ENCODE measurements at places on chromosomes 2 and 18.
A peak's percentile ranks its signal among the peaks of the same experiment; 100 is the strongest.

- DNase-seq: no peak
These were observed 849 bp upstream of the ITGB6 start for GRCh38 chr2:160200921-160201320.

DNA sequence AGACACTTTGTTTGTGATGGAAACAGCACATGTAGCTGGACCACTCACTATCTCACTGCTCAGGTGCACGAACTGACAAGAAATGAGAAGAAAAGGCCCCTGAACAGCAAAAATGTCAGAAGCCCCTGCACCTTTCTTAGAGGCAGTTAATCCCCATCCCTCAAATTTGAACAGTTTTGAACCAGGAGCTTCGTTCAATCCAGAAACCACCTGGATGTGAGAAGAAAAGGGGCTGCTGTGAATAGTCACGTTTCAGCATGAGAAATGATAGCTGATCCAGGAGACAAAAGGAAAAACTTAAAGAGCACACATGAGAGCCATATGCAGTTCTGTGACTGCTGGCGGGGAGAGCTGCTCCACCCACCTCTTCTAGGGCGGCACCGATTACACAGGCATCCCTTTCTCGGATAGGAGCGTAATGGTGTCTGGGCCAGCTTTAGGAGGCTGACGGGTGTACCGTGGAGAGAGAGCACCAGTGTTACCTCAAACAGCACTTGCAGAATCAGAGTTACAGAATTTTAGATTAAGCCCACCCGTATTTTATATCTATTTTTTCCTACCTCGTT lies 117.0 kb upstream of the EML6 start:
- DNase-seq: peak; percentile 36

DNA sequence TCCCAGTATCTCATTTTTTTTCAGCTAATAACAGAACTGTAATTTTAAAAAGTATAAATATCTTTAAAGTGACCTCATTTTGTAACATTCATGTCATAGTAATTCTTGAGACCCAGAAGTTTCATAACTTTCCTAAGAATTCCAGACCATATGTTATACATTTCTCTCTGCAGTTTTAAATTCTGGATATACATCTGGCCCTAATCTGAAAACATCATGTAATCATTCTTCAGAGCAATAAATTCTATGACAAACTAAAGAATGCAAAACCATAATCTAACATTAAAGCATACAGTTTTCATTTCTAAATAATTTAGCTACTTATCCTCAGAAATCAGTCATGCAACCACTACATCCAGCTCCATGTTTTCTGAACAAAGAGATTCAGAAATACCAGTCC lies 198.3 kb upstream of the SLC35G4 start:
- no peak for DNase-seq

DNA sequence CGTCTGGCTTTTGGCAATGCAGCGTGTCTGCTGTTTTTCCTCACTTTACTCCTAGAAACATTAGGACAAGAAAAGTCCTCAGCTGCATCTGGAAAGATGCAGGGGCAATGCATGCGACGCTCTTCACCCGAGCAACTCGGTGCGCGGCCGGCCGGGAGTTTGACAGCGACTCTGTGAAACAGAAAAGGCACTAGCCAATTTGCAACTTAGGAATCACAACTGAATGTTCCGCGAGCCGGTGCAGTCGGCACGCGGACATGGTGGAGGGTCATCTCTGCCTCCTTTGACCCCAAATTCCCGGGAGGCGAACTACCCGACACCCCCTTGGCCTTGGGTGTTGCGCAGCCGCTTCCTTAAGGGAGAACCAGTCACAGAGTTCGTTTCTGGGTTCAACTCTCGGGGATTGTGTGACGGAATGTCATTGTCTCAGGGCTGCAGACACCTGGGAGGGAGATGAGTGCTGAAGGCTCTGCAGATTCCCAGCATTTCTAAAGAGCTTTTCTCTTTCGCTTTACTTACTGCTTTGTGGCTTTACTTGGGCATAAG lies 9.8 kb downstream of the NR4A2 start:
- no peak for DNase-seq

- no peak for DNase-seq
These were observed 452.6 kb downstream of the CDH2 start for GRCh38 chr18:27724362-27724761.

DNA sequence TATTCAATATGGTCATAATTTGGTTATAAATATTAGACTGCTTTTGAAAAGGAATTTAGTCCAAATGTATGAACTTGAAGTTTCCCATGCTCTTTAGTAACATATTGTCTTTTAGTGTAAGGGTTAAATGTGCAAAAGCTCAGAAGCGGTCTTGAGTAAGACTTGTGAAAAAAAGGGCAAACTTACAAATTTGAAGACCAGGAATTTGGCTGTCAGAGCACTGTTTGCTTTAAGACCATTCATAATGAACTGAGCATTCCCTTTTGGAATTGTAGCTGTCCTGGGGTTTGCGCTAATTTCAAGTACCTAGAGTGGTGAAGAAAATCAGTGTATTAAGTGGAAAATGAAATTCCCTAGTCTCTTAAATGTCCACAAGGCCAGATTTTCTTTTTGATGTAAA lies 6.9 kb upstream of the ZEB2 start:
- no peak for DNase-seq

Data from stimulated activated CD4-positive, alpha-beta T cell treated with anti-CD3 and anti-CD28 coated beads, Interleukin-1b, Interleukin-23, amount 100 ng/mL, for 4 hours (primary cell).